ENCODE measurements at places on chromosomes 12 and 14.

- no peak for DNase-seq
Observed at GRCh38 chr12:28427046-28427445, 236.8 kb downstream of the CCDC91 start.

- DNase-seq: no peak
Observed at GRCh38 chr12:53063708-53064612, 14.1 kb downstream of the TNS2 start.

DNA sequence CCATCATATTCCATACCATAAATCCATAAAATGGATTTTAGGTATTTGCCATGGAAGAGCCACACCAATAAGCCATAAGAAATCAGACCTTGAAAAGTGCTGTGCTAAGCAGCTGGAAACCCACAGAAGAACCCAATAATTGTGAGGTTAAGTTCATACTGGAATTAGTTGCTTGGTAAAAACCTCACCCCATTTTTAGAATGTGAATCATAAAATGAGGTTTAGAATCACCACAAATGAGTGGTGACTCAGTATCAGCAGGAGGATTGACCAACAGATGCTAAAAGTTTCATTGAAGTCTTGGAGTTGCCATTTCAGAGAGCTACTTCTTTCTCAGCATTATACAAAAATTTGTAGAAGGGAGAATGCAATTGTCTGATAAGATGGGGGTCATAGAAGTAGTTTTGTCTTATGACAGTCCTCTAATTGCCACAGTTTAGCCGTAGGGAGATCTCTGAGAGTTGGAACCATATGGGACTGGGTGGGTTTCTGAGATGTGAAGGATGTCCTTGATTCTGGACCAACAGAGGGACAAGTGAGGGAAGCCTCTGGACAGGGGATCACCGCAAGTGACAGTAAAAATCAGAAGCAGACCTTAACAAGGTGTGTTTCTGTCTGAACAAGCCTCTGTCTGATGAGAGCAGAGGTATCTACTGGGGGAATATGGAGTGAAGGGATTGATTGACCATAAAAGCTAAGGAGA is 1.4 kb upstream of the STON2 start:
- DNase-seq: no peak

GRCh38 chr12:128903236-128903635 is 50.0 kb downstream of the GLT1D1 start:
- DNase-seq: no peak

GRCh38 chr12:113528606-113529293 is 57.1 kb upstream of the LHX5 start:
- no peak for DNase-seq

DNA sequence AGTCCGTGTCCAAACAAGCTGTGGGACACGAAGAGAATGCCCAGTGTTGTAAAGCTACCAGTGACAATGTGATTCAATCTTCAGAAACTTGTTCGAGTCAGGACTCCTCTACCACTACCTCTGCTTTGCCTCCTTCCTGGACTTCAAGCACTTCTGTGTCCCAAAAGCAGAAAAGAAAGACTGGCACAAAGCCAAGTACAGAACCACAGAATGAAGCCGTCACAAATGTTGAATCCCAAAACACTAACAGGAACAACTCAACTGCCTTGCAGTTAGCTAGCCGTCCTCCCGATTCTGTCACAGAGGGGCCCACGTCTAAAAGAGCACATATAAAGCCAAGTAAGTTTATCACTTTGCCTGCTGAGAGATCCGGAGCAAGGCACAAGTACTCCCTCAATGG is 284.9 kb downstream of the LRFN5 start:
- DNase-seq: no peak
